ENCODE measurements at places on chromosomes 5 and 9. TPM values are rescaled to one million over a fixed set of nuclear protein-coding genes. Genes with fewer than 3 reads are reported as not detected.

The ODF2 gene
- 5.6 TPM for polyA plus RNA-seq

The BARHL1 gene
- not detected for polyA plus RNA-seq

GRCh38 chr9:96654450-96655197 lies 493 bp downstream of the PRXL2C start:
- H3K27me3 ChIP-seq, result no peaks in the 10 kb centered on the region
- H3K4me3 ChIP-seq, result peak overlapping the region; percentile 66
- peak; percentile 74 for DNase-seq
- H3K27ac ChIP-seq, result no peak overlapping the region
- H3K4me1 ChIP-seq, result no peaks in the 10 kb centered on the region

GRCh38 chr5:160272264-160272663 lies 40.1 kb downstream of the CCNJL start:
- no peak overlapping the region for H3K4me3 ChIP-seq
- H3K27ac ChIP-seq, result no peak overlapping the region
- peaks cover 5% of the 10 kb centered on the region for H3K36me3 ChIP-seq
- peaks cover 15% of the 10 kb centered on the region for H3K4me1 ChIP-seq

The SPATA31A3 gene
- polyA plus RNA-seq, result not detected

DNA sequence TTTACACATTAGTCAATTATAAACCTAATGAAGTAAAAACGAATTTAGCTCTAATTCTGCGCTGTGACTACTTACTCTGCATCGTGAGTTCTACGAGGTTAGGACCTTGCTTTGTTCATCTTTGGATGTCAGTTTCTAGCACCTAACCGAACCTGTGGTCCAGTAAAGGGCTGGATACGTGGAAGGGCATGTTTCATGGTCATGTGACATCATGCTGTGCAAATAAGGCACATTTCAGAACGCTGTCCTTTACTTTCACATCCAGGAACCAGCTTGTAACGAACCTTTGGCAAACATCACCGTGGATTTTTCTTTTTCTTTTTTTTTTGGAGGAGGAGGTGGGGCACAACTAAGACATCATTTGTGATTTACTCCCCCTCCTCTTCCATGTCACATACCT lies 15.0 kb downstream of the BASP1 start:
- no peak overlapping the region for H3K27ac ChIP-seq
- no peak overlapping the region for H3K4me3 ChIP-seq
- DNase-seq, result no peak
- peaks cover 16% of the 10 kb centered on the region for H3K36me3 ChIP-seq

Data from H1 (cell line).